ENCODE measurements at places on chromosomes 7 and 10. TPM values are rescaled to one million over a fixed set of nuclear protein-coding genes. Genes with fewer than 3 reads are reported as not detected.

DNA sequence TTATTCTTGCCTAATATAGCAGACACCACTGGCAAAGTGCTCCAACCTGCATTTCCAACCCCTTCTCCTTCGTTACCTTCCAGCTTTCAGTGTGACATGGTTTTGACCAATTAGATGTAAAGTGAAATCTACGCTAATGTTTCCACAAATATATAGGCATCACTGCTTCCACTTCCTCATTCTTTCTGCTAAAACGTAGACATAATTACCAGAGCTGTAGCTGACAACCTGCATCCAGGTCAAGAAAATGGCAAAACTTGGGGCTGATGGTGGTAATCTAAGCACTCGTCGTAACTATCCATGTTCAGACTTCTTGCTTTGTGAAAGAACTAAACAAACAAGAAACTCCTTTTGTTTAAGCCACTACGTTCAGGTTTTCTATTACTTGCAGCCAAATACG lies 41.8 kb upstream of the COL1A2 start:
- ATAC-seq: no peak

- ATAC-seq: no peak
Measured at GRCh38 chr10:59075576-59075975, 100.9 kb upstream of the PHYHIPL start.

EBF3 gene
- total RNA-seq: 0.44 TPM

GRCh38 chr10:46306516-46307184 lies 19.9 kb downstream of the ANTXRL start:
- ATAC-seq: peak; percentile 32

- ATAC-seq: peak; percentile 72
Measured at GRCh38 chr7:84701524-84702306, 485.1 kb downstream of the SEMA3D start.

- no peak for ATAC-seq
Measured at GRCh38 chr10:18086746-18087145, 53.5 kb upstream of the CACNB2 start.

DNA sequence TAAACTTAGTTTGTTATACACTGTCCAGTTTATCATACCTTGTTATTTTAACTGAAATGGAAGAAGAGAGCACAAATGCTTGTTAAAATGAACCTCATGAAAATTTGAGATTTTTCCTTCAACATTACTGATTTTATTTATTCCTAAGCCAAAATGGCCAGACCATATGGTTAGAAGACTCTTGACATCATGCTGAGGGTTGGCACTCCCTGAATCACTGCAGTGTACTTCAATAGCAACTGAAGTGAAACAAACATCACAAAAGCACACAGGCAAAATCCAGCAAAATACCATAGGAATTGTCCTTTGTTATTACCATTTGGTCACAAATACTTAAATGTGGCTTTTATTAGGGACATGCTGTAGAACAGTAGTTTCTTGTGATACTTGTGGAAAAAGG lies 347.8 kb downstream of the NXPH1 start:
- ATAC-seq: no peak

DNA sequence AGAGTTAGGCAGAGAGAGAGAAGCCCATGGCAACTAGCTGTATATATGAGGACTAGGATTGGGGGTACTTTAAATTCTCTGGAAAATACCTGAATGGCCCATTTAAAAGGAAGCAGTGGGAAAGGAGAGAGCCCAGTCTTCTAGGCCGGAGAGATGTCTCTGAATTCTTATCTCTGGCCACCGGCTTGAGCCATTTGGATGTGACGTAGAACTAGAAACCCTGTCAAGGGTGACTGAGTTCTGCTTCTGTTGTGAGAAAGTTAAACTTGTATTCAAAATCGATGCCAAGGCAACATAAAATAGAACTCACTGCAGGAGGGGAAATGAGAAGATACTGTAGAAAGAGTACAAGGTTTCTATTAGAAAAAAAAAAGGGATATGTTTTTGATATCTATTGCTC lies 6.3 kb upstream of the GSTK1 start:
- ATAC-seq: no peak

DNA sequence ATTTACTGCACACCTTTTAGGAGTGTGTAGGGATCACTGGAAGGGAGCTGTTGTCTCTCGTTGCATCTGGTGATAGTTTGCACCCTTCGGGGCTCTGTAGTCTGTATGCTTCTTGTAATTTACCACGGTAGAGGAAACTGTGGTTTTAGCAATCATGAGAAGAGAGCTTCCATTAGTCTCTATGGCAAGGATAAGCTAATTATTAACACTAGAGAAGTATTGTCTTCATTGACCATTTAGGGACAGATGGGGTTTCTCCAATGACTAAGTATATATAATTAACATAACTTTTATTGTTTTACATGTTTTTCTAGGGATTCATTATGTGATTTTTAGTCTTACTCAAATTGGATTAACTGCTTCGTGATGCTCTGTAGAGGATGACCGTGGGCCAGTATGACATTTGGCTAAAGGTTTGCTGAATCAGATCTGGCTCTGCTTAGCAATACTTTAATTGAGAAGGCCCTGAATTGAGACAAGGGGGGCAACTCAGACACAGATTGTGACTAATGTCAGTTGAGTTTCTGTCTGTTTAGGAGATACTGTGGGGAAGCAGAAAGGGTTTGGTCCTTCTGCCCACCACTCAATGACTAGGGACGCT lies 8.7 kb downstream of the SLC18A2 start:
- ATAC-seq: no peak

PRSS37 gene
- total RNA-seq: not detected

OGDHL gene
- total RNA-seq: 0.52 TPM

CYP3A5 gene
- total RNA-seq: 26.4 TPM

LAMB4 gene
- 1.1 TPM for total RNA-seq

ZNF3 gene
- total RNA-seq: 12.4 TPM

- no peak for ATAC-seq
Measured at GRCh38 chr10:47419421-47419820, 35.3 kb upstream of the ZNF488 start.

- no peak for ATAC-seq
Measured at GRCh38 chr10:32326680-32327363, 20.1 kb downstream of the EPC1 start.

DNA sequence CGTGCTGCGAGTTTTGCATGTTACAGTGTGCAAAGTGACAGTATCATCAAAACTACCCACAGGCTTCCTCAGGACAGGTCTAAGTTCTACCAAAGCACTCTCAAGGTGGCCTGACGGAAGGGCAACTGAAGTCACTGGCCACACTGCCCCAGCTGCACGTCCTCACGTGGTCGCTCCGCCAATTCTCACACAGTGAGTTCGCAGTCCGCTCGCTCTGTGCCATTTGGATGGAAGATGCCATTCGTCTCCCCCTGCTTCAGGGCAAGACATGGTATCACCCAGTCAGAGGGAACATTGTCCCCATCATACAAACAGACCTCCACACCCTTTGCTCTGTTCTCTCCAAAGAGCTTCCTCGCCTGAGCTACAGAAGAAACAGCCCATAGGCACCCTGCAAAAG lies 109.6 kb upstream of the COBL start:
- no peak for ATAC-seq

NAMPT gene
- total RNA-seq: 418 TPM

DNA sequence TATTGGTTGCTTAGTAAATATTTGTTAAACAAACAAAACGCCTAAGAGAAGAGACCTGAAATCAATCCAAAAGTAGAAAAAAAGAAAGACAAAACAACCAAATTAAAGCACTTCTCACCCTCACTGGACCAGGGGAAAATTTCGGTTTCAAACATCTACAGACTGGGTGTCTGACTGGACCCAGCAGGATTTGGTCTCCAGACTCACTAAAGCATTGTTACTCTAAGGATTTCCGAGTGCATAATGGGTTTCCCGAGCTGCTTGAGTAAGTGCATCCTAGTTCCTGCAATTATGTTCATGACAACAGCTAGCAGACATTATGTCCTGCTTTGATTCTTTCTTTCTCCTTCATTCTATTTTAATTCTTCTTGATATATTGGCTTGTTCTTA lies 51.8 kb upstream of the FAM3C start:
- no peak for ATAC-seq

PRXL2A gene
- 209 TPM for total RNA-seq

CUZD1 gene
- total RNA-seq: 0.24 TPM

GRCh38 chr10:119651514-119652360 lies 557 bp downstream of the BAG3 start:
- peak; percentile 3 for ATAC-seq

DNA sequence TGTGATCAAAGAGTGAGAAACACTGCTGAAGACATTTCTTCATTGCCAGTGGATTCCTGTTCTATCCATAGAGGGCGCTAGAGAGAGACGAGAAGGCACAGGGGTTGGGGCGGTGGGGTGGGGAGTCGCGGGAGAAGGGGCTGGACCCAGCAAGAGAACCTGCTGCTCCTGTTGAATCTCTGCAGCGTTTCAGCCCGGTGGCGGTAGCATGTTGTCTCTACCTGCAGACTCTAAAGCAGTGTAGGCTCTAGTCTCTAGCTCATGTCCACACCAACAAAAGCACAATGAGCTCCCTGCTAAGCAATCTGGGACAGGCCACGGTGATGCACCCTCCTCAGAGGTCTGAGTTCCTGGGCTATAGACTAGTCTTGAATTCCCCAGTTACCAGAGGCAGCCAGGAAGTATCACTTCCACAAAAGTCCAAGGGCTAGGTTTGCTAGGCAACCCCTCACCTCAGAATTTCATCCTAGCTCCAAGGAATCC lies 167.7 kb downstream of the DGKB start:
- ATAC-seq: no peak

DNA sequence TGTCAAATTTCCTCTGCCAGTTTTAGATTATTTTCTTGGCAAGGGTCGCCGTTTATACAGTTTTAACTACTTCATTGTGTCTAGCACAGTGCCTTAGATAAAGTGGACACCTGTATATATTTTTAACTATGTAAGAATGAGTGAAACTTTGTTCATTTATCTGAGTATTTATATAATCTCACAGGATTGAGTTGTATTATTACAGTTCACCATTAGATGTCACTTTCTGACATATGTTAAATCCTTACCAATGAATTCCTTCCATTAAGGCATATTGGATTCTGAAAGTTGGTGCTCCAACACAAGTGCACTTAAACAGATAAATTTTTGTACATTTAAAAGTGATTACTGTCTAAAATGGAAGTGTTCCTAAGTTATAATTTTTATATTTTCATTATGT lies 43.0 kb downstream of the ZMYND11 start:
- no peak for ATAC-seq

DNA sequence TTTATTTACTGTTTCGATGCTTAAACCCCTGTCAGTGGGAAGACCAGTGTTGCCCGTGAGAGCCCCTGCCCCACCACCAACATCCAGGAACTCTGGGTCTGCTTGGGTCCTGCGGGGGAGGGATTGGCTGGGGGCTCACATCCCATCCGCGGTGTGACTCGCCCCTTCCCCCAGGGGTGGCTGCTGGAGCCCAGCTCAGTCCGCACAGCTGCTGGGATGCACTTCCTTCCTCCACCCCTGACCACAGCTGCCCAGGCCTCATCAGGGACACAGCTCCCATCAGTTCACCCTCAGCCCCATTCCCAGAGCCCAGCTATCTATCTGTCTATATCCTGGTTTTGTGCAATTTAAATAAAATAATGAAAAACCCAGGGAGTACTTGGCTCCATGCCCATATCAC lies 54.5 kb downstream of the JAKMIP3 start:
- no peak for ATAC-seq

- no peak for ATAC-seq
Measured at GRCh38 chr10:130207205-130207604, 71.0 kb downstream of the GLRX3 start.

GRCh38 chr7:13047061-13047460 lies 359.6 kb downstream of the ARL4A start:
- no peak for ATAC-seq

- no peak for ATAC-seq
Measured at GRCh38 chr7:1926908-1927306, 256.8 kb downstream of the ELFN1 start.

GRCh38 chr10:103232772-103233488 lies 12.8 kb upstream of the RPEL1 start:
- ATAC-seq: peak; percentile 81

OPN4 gene
- total RNA-seq: not detected

DNA sequence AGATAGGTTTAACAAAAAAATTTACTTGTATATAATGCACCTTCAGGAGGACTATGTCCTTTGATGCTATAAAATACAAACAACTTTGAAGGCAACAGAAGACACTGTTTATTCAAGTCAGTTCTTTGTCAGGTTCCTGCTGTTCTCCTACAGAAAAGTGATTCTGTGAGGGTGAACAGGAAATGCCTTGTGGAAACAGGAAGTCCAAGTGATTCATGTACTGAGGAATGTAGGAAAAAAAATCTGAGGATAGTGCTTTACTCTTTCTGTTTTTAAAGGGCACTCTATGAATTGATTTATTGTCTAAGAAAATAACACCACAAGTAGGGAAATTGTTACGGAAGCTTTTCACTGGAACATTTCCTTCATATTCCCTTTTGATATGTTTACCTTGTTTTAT lies 171.9 kb downstream of the HDAC9 start:
- no peak for ATAC-seq

- ATAC-seq: peak; percentile 72
Measured at GRCh38 chr7:158975526-158976467, 119.4 kb downstream of the DYNC2I1 start.

TAS2R41 gene
- total RNA-seq: not detected

EMX2 gene
- total RNA-seq: not detected

ZNF777 gene
- total RNA-seq: 7.2 TPM

DNA sequence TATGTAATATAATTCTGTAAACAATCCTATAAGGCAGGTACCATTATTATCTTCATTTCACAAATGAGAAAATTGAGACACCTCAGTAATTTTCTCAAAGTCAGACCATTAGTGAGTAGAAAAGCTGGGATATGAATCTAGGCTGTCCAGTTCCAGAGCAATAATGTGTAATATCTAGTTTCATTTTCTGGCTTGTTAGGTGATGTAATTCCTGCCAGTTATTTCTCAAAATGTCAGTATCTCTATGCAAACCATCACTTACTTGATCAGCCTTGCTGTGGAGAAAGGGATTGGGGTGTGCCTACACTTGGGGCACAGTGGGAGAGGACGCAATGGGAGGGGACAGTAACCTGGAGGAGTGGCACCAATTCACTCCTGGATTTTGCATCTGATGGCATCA lies 157.5 kb downstream of the LYZL1 start:
- ATAC-seq: no peak

PON1 gene
- not detected for total RNA-seq

GSTO2 gene
- 25.1 TPM for total RNA-seq
